Breast epithelium (tissue), 4 donors: ENCODE measurements at places on chromosomes 3 and 15. TPM values are rescaled to one million over a fixed set of nuclear protein-coding genes. Genes with fewer than 3 reads are reported as not detected.

DNA sequence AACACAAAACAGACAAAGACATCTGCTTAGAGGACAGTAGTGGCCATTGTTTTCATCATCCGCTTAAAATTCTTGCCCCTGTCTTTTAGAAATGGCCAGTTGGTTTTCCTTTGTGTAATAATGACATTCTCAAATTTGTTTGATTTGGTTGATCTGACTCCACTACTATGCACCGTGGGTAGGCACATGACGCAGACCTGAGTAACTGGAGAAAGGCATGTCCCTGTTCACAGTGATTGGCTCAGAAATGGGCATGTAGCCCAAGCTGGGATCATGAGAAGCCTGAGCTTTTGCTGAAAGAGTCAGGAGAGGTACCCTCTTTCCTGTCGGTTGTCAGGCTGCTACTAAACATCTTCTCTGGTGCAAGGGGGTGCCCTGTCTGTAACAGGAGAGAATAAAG, 36.6 kb upstream of the MAGI1 start:
- DNase-seq, result no peak

- no peak for DNase-seq
Observed at GRCh38 chr3:79534727-79535126, 233.1 kb downstream of the ROBO1 start.

- DNase-seq, result no peak
Observed at GRCh38 chr3:127206154-127206553, 13.2 kb downstream of the PRR23E start.

The SPINK8 gene
- not detected for total RNA-seq

The NPAP1 gene
- total RNA-seq, result not detected

DNA sequence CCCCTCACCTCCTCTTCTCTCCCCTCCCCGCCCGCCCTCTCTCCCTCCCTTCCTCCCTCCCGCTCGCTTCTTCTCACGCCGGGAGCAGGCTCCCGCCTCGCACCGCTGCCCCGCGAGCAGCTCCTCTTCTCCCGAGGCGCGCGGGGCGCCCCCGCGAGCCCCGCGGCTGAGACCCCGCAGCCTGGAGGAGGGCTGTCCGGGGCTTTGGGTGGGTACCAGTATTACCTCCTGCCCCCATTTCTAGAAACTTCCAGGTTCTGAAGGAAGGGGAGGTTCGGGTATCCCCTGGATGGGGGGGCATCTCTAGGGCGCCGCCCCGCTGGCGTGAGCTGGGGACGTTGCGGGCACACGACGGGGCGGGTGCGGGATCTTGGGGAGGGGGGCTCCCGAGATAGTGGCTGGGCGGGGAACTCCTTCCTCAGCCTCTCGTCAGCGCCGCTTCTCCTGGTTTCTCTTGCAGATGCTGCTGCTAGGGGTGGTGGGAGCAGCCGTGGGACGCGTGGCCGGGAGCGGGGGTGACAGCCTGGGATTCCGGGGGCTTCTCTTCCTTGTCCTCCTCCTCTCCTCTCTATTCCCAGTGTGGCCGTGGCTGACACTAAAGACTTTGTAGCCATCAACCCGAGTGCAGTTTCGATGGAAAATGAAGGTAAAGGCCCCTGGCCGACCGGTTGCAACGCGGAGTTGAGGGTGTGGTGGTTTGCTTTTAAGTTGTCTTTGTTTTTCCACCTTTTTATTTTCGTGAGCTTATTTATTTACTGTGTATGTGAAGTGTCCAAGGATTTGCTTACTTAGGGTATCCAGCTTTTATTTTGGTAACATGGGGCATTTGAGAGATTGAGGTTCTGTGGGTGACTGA, 474 bp downstream of the ATP2C1 start:
- DNase-seq, result no peak

The AHSG gene
- not detected for total RNA-seq

DNA sequence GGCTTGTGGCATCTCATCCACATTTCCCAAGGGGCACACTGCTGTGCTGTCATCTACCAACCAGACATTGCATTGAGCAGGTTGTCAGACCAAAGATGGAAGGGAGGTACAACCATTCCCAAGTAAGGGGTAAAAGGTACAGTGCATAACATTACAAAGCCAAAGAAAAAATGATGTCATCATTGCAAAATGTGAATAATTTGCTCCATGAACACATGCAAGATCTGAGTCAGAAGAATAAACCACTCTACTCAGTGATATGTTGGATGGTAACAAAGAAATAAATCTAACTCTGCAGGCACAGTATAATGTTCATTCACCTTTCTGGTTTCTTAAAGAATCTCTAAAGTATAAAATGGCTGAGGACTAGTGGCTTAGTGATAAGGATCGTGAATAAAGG, 202.7 kb downstream of the MAGI1 start:
- DNase-seq, result no peak

DNA sequence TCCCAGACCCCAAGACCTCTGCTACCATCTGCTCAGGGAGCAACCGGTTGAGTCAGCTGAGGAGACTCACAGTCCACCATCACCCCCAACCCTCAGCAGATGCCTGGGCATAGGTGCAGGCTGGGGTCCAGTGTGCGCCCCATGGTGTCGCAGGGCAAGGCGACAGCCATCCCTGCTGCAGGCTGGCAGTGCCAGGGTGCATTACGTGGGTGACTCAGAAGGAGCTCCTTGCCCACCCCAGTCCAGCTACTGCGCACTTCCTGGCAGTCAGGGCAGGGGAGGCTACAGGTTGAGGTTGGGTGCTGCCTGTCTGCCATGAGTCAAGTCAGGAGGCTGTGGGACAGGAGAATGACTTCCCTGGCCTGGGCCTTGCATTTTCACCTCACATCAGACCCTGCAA, 33.5 kb downstream of the RASGRF1 start:
- no peak for DNase-seq

The TMEM108 gene
- 0.98 TPM for total RNA-seq

GRCh38 chr3:111619833-111620232, 24.7 kb upstream of the ZBED2 start:
- no peak for DNase-seq

DNA sequence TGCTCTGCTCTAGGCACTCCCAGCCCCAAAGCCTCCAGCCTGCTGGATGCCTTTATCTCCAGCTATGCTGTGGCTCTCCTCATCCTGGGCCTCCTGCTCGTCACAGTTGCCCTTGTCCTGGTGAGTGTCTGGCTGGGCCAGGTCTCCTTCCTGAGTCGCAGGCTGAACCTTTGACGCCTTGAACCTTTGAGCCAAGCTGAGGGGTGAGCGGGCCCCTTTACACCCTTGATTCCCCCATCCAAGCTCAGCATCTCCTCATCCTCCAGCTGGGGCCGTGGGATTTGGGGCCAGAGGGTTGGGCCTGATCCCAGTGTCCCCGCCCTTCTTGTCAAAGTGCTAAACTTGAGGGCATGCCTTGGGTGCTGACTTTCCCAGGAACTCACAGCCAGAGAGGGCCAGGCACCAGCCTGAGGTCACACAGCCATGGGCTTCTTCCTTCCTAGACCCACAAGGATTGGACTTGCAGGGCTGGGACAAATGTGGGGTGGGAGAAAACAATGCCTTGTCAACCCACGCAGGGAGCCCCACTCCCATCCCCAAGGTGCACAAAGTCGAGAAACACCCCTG, 137.0 kb downstream of the TBC1D2B start:
- no peak for DNase-seq

GRCh38 chr15:71746719-71747118, 63.6 kb upstream of the NR2E3 start:
- DNase-seq, result peak; percentile 23

DNA sequence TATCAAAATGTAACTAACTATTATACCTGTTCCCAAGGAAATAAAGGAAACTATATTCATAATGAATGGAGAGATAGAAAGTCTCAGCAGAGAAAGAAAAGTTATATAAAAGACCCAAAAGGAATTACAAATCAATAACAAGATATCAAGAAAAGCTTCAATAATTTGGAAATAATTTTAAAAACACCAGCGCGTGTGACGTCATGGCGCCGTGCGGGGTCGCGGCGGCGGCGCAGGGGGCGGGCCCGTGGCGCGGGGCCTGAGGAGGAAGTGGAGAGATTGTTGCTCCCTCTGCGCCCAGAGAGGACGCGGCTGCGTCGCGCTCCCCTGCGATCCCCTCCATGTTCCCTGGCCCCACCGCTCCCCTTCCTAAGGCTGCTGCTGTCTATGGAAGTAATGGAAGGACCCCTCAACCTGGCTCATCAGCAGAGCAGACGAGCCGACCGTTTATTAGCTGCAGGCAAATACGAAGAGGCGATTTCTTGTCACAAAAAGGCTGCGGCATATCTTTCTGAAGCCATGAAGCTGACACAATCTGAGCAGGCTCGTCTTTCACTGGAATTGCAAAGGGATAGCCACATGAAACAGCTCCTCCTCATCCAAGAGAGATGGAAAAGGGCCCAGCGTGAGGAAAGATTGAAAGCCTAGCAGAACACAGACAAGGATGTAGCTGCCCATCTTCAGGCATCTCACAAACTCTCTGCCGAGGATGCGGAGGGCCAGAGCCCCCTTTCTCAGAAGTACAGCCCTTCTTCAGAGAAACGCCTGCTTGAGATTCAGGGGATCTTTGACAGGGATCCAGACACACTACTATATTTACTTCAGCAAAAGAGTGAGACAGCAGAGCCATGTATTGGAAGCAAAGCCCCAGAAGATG, 4.1 kb downstream of the XCR1 start:
- DNase-seq, result no peak

The TMEM40 gene
- total RNA-seq, result 0.33 TPM

DNA sequence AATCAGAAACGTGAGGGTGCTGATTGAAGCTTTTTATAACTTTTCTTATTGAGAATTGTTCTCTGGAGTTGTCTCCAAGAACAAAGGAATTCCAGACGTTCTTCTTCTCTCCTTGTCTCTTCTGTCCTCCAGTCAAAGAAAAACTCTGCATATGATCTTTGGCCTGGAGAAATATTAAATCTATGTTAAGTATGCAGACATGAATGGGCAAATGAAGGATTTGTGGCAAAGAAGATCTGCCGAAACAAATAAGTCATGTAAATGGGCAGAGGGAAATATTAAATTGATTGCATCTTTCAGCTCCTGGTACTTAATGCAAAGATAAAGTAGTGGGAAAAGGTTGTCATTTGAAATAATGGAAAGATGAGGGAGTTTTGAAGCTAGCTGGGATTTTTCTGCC, 74.9 kb downstream of the IGF1R start:
- DNase-seq, result no peak

The ZNF609 gene
- total RNA-seq, result 32.1 TPM

DNA sequence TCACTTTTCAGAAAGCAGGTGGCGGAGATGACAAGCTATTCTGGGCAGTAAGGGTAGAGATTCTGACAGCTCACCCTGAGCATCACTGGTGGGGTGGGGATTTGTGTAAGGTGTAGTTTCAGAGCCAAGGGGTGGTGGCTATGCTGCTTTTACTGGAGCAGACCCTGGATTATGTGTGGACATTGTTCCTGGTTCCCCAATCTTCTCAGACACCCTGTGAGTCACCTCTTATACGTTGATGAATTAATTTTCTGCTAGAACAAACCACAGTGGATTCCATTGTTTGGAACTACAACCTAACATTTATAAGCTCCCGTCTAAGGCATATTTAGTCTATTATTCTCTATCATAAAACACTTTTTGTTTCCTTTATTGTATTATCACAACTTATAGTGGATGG, 169.5 kb upstream of the COL8A1 start:
- DNase-seq, result no peak

- no peak for DNase-seq
Observed at GRCh38 chr15:87570206-87570605, 686.3 kb downstream of the NTRK3 start.

DNA sequence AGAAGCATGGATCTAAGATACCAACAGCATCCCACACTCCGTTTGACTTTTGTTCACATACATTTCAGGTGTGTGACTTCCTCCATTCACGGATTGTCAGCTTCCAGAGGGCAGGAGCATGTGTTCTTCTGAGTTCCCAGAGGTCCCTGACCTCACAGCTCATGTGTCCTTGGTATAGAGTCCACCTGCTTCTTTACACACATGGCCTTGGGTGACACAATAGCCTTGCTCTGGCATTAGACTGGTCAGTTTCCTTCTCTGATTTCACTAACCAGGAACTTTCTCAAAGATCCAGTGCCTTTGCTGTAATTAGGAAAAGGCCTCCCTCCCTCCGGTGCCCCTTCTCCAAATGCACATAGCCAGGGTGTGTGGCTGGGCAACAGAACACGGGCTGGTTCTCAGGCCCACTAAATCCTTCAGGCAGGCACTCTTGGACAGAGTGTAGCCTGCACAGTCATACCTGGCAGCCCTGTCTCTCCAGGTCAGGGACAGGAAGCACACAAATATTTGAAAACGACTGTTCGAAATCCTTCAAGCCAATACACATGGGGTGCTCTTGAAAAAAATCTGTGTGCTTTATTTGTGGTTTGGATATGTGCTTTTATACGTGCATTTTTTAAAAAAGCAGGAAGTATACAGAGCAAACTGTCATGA, 81.1 kb downstream of the TRIM42 start:
- no peak for DNase-seq

DNA sequence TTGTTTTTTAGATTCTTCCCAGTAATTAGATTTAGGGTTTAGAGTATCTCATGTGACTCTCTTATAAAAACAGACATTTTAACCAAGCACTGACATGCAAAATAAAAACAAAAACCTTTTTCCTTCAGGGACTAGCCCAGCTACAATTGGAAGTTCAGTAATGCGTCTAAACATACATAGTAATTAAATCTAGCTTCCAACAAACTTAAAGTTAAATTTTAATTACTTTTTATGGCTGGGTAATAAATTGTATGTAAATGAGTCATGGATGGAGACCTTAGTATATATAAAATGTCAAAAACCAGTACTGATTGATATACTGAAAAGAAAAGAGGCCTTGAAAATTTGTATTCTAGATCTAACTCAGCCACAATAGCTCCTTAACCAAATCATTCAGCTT, 43.6 kb upstream of the AP4E1 start:
- DNase-seq, result no peak

The ITIH3 gene
- total RNA-seq, result 6.6 TPM

The TUSC7 gene
- not detected for total RNA-seq

The ACTR8 gene
- total RNA-seq, result 20.0 TPM

The ENTPD3 gene
- total RNA-seq, result 1.5 TPM

DNA sequence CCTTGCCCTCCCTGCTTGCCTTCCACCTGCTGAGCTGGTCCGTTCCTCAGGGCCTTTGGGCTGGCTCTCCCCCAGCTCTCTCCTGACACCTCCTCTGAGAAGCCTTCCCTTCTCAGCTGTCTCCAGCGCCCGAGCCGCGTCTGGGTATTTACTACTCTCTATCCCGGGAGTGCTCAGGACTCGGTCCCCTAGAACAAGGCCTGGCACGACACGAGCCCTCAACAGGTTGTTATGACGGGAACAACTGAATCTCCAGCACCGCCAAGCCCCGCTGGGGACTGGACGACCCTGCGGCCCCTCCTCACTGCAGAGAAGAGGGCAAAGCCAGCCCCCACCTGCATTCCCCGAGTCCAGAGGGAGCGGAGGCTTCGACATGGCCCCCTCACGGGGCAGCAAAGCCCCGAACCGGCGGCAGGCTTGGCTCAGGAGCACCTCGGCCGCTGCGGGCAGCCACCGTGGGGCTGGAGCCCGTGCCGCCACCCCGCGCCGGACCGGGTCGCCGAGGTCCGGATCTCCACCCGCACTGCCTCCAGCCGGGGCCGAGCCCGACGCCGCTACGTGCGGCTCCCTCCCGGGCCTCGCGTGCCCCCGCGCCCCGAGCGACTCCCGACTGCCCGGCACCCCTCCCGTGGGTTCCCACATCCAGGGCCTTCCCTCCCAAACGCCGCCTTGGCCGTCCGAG, 792 bp downstream of the TPRA1 start:
- no peak for DNase-seq

- no peak for DNase-seq
Observed at GRCh38 chr3:186869253-186870100, 27.0 kb downstream of the ADIPOQ start.

The COL7A1 gene
- total RNA-seq, result 0.48 TPM

GRCh38 chr3:101251441-101251840, 68.9 kb downstream of the IMPG2 start:
- DNase-seq, result no peak
